SW480 (cell line): ENCODE measurements at places on chromosomes 7 and 10.

- DNase-seq = no peak
Observed at GRCh38 chr7:40200791-40201190, 66.0 kb downstream of the SUGCT start.

GRCh38 chr10:113127901-113128283, 177.8 kb downstream of the TCF7L2 start:
- DNase-seq = no peak

- DNase-seq = peak; percentile 90
Observed at GRCh38 chr7:92833766-92834506, 2.4 kb downstream of the CDK6 start.

GRCh38 chr7:99016196-99016595, 127.7 kb downstream of the SMURF1 start:
- DNase-seq = no peak

- DNase-seq = peak; percentile 60
Observed at GRCh38 chr7:16644636-16645592, 640 bp downstream of the ANKMY2 start.

- no peak for DNase-seq
Observed at GRCh38 chr10:13526948-13527863, 1.6 kb downstream of the BEND7 start.

GRCh38 chr10:77548157-77548556, 89.5 kb downstream of the KCNMA1 start:
- peak; percentile 8 for DNase-seq

DNA sequence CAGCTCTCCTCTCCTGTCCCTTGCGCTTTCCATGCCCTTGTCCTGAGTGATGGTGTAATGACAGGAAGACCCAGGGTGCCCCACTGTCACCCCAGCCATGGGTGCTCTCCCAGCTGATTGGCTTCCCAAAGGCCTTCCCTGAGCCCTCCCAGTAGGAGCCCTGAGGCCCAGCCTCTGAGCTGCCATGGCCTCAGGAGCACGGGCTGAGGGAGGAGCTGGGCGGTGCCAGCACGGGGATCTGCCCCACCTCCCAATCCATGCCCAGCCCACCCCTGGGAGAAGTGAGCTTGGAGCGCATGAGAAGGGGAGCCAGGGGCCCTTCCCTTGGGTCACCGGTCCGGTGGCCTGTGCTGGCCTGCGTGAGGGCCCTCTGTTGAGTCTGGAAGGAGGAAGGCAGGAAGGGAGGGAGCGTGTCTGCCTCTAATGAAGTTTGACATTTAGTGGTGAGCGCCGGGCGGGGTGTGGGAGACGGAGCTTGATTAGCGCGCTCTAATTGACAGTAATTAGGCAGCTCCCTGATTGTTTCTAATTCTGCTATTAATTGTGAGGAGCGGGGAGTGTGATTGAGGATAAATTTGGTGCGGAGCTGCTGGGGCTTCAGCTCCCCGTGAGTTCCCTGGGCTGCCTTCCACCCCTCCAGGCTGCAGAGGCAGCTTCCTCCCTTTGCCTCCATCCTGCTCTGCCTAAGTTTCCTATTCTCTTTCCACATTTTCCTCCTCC, 28.3 kb downstream of the GBX1 start:
- DNase-seq = no peak

DNA sequence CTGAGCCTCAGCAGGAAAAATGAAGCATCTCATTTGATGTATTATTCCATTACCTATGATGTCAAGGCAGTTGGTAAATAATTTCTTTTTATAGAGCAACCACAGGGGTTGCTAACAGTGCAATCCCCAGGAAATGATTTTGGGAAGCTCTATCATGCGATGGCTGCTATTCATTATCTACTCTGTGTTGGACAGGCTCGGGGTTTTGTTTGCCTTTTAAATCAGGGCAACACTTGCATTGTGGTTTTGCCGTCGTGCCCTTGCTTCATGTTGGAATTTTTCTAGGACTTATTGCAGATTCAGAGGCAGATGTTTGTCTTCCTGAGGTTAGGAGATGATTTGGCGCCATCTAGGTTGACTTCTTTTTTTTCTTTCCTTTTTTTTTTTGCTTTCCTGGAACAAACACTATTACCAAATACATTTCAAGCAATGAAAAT, 128.4 kb downstream of the BICC1 start:
- peak; percentile 93 for DNase-seq

DNA sequence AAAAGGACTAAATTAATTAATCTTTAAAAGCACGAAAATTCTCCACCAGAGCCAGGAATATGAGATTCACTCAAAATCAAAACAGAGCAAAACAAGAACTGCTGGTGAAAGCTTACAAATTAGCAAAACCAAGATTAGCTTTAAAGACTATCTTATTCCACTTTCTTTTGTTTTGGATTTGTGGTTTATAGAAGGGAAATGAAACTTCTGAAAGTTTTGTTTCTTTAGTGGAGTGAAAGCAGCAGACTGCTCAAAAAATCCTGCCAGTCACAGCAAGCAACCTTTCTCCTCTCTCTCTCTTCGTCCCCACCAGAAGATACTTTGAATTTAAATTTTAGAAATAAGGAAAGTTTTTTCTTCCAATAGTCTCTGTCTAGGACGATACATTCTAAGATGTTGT, 7.8 kb downstream of the ACTA2 start:
- DNase-seq = no peak

GRCh38 chr10:107160866-107161265, 3.6 kb downstream of the SORCS1 start:
- DNase-seq = no peak

DNA sequence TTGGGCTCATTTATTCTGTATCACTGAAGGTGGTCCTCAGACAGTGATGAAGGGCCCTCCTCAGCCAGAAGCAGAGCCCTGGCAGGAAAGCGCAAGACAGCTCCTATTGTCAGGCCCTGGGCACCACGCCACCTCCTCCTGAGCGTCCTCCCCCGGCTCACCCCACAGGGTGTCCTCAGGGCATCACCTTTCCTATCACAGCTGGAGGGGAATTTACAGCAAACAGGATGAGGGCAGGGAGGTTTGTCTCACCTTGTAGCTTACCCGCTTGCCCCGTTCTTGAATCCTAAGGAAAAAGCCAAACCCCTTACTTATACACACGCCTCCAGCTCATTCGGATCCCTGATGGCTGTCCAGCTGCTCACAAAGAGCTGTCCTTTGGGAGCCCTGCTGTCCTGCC, 50.2 kb upstream of the LANCL2 start:
- DNase-seq = no peak

DNA sequence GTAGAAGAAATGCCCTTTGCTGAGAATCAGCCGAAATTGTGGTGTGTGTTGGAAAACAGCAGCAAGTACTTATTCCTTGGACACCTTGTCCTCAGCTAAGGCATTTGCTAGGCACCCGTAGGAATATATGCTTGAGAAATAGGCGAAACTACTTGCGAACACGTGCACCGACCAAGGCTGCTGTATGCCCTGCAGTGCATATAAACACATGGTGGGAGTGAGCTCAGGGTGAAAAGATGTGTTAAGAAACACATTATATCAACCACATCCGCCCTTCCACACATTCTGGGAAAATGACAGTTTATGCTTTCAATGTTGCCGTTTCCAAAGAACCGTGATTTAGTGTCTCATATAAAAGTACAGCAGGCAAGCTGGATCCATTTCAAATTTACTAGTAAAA, 199.2 kb downstream of the JCAD start:
- DNase-seq = no peak

- DNase-seq = no peak
Observed at GRCh38 chr7:24873944-24874343, 106.0 kb downstream of the OSBPL3 start.

DNA sequence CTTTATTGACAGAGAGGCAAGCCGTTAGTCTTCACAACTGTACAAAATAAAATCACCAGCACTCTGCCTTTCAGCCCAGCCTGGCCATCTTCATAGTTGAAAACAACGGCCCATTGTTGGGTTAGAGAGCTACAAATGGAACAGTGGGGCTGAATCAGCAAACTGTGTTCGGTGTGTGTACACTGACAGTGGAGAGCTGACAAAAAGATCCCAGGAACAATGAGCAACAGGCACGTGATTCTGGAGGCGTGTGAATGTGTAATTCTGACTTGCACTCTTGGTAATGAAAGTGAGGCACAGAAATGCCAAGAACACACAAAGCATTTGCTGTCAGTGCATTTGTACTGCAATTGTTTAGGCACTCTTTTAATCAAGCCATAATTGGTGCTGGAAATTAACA, 303.7 kb downstream of the WDR11 start:
- peak; percentile 84 for DNase-seq

GRCh38 chr7:76037310-76037709, 10.5 kb downstream of the STYXL1 start:
- no peak for DNase-seq

DNA sequence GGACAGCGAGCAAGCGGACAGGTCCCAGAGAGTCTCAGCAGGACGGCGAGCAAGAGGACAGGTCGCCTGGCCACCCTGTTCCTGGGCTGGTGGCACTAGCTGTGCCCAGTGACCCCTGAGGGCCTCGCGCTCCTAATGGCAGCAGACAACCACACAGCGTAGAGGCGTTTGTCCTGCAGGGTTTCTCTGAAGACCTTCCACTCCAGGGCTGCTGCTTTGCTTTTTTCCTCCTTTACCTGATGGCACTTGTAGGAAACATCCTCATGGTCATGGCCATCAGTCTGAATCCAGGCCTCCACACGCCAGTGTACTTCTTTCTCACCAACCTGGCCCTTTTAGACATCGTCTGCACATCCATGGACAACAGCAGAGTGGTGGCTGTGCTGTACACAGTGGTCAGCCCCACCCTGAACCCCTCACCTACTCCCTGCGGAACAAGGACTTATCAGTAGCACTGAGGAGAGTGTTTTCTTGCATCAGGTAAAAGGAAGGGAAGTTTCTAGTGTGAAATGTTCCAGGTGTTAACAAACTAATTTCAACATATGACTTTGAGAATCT, 27.4 kb downstream of the SCART1 start:
- no peak for DNase-seq

GRCh38 chr7:71403202-71403946, 271.4 kb downstream of the GALNT17 start:
- no peak for DNase-seq

- DNase-seq = peak; percentile 85
Observed at GRCh38 chr7:112157072-112157471, 49.1 kb downstream of the DOCK4 start.

DNA sequence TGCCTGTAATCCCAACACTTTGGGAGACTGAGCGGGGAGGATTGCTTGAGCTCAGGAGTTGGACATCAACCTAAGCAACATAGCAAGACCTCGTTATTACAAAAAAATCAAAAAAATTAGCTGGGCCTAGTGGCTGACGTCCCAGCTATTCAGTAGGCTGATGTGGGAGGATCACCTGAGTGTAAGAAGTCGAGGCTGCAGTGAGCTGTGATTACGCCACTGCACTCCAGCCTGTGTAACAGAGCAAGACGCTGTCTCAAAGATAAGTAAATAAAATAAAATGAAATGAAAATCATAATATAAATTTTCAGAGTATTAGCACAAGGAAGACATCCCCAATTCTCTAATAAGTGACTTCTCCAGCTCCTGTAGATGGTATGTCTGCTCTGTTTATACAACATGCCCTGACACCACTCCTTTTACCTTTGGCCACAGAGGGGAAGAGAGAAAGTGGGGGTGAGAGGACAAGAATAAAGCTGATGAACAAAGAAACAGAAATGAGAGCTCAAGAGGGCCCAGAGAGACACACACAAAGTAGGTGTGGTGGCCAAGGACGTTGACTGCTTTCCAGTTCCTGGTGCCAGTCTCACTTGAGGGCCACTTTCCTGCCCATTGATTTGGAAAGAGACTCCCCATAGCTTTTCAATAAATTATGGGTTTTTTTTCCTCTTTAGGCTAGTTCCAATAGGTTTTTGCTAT, 62.9 kb downstream of the PTTG1IP2 start:
- no peak for DNase-seq

- DNase-seq = no peak
Observed at GRCh38 chr7:51700593-51701215, 384.1 kb upstream of the COBL start.

- peak; percentile 17 for DNase-seq
Observed at GRCh38 chr10:128751284-128751683, 625.1 kb upstream of the MKI67 start.

DNA sequence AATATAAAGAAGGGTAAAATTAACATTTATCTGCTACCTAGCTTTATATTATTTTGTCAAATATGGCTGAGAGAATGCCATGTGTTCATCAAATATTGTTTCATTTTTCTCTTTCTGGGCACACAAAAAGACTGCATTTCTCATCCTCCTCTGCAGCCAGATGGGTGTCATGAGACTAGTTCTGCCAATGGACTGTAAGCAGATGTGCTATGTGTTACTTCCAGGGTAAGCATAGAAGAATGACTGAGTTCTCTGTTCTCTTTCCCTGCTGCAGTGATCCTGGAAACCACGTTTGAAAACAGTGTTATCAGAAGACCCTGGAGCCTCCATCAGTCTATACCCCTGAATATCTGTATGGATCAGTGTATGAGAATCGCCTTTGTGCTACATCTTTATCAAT, 24.1 kb upstream of the SLK start:
- no peak for DNase-seq

DNA sequence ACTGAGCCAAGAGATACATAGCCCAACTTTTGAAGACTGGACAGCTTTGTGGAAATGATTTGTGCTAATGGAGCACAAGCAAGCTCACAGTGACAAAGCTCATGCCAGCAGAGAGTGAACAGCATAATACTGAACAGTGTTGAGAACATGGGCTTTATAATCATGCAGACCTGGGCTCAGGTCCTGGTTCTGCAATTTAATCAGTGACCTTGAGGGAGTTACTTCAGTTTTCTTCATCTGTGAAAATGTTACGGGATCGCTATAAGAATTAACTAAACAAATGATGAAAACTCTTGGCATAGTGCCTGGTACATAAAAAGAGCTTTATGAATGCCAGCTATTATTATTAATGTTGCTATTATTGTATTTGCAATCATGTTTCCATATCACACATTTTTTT, 690.5 kb upstream of the LRRN3 start:
- no peak for DNase-seq

DNA sequence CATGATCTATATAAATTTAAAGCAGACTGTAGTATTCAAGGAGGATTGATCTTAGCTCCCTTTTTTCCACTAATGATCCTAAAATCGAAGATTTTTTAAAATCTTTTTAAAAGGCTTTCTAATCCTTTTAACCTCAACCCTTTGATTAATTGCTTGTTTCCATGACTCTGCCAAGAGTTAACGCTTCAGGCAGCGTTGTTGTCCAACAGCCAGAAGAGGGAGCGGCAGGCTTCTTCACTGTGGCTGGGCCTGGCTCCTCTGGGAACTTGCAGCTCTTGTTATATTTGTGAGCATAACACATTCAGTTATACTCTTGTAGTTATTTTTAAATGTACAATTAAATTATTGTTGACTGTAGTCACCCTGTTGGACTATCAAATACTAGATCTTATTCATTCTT, 26.3 kb downstream of the CRCP start:
- DNase-seq = no peak

DNA sequence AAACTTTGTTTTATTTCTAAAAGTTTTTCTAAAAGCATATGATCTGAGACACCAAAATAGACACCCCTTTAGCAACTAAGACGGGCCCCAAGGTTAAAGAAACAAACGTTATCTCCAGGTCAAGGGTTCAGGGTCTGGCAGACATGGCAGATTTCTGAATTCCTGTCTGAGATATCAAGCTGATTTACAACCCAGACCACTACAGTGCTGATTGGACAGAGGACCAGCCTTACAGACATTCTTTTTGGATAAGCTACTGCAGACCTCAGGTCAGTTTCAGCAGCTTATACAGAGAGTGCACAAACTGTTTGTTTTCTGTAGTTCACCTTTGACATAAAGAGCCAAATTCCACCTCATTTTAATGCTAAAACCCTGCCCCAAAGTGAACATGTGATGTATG, 34.8 kb downstream of the SVOPL start:
- DNase-seq = no peak

GRCh38 chr7:147279964-147280374, 1163.4 kb downstream of the CNTNAP2 start:
- no peak for DNase-seq

- no peak for DNase-seq
Observed at GRCh38 chr7:42914421-42915045, 2.7 kb upstream of the C7orf25 start.
